ENCODE measurements at places on chromosomes 2 and 18. TPM values are rescaled to one million over a fixed set of nuclear protein-coding genes. Genes with fewer than 3 reads are reported as not detected.

DNA sequence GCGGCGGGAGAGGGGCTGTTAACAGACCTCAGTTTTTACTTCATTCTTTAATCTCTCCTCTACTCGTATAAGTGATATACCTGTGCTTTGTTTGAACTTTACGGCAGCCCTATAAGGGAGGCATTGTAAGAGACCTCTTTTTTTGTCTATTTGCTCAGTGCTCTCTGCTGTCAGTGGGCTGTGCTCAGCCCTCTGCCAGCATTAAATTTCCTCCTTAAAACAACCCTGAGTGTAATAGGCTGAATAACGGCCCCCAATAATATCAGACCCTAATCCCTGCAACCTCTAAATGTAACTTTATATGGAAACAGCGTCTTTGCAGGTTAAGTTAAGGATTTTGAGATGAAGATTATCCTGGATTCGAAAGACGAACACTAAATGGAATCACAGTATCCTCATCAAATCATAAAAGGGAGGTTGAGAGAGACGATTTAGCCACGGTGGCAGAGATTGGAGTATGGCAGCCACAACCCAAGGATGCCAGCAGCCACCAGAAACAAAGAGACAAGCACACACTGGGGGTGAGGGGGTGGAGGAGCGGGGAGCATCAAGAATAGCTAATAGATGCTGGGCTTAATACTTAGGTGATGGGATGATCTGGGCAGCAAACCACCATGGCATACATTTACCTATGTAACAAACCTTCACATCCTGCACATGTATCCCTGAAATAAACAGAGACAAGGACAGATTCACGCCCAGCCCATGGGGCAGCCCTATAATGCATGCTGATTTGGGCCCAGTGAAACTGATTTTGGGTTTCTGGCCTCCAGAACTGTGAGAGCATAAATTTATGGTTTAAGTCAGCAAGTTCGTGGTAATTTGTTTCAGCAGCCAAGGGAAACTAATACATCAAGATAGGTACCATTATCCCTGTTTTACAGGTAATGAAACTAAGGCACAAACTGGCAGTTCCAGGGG lies 894 bp upstream of the FARSB start:
- peak; percentile 40 for DNase-seq

The CHRND gene
- polyA plus RNA-seq: not detected

The SERPINB10 gene
- not detected for polyA plus RNA-seq

DNA sequence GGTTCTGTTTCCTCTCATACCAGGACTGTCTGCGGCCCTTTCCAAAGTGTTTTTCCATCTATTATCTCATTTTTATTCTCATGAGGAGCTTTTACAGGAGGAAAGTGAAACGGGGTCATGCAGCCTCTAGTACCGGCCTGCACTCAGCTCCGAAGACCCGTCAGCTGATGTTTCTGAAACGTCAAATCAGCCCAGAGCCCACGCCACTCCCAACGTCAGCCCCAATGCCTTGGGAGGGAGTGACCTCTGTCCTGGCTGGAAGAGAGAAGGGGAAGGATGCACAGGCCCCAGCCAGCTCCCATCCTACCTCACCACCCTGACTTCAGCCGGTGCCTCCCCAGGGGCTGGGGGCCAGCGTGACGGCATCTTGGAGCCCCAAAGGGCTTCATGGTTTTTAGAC lies 58.5 kb downstream of the ADCY3 start:
- DNase-seq: no peak

GRCh38 chr2:21633466-21633865 lies 509.7 kb downstream of the TDRD15 start:
- DNase-seq: peak; percentile 61

GRCh38 chr2:66582987-66583880 lies 148.3 kb downstream of the MEIS1 start:
- peak; percentile 48 for DNase-seq

The RUFY4 gene
- not detected for polyA plus RNA-seq

GRCh38 chr2:96867756-96868554 lies 1.9 kb downstream of the SEMA4C start:
- DNase-seq: no peak

- DNase-seq: no peak
These were observed 59.4 kb downstream of the OSR1 start for GRCh38 chr2:19299032-19299431.

- DNase-seq: no peak
These were observed 38.9 kb downstream of the PRKRA start for GRCh38 chr2:178412047-178412446.

GRCh38 chr2:105143467-105144151 lies 97.9 kb upstream of the GPR45 start:
- peak; percentile 83 for DNase-seq

DNA sequence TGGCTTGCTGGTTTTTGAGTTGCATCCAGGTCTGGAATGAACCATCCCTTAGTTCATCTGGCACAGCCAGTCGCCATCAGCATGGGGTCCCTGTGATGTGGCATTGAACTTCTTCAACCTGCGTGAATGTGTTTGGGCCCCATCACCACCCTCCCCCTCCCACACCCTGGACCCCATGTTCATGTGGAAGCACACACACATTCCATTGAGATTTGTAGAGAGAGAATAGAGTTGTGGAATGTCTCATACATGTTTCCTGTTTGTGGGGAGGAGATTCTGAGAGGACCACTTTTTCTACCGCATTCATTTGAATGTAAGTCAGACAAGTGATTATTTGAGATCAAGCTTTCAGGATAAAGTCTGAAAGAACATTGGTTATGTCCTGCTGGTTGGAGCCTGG lies 117.6 kb upstream of the EML6 start:
- DNase-seq: no peak

GRCh38 chr18:13463526-13464210 lies 245.1 kb downstream of the LDLRAD4 start:
- peak; percentile 96 for DNase-seq

The PIEZO2 gene
- polyA plus RNA-seq: 5.9 TPM

The TNP1 gene
- not detected for polyA plus RNA-seq

The ANO7 gene
- polyA plus RNA-seq: 1.3 TPM
